ENCODE measurements at places on chromosomes 7 and 10.

- no peak for DNase-seq
Measured at GRCh38 chr7:63899691-63900393, 98.8 kb upstream of the ZNF722 start.

DNA sequence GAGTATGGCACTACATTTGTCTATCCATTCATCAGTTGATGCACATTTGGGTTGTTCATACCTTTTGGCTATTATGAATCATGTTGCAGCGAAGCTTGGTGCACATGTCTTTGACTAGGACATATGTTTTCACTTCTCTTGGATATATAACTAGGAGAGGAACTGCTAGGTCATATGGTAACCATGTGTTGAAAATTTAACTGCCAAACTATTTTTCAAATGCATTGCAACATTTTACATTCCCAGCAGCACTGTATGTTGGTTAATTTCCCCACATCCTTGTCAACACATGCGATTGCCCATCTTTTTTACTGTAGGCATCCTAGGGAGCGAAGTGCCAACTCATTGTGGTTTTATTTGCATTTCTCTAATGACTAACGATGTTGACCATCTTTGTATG lies 183.4 kb downstream of the PRKCQ start:
- peak; percentile 94 for DNase-seq

DNA sequence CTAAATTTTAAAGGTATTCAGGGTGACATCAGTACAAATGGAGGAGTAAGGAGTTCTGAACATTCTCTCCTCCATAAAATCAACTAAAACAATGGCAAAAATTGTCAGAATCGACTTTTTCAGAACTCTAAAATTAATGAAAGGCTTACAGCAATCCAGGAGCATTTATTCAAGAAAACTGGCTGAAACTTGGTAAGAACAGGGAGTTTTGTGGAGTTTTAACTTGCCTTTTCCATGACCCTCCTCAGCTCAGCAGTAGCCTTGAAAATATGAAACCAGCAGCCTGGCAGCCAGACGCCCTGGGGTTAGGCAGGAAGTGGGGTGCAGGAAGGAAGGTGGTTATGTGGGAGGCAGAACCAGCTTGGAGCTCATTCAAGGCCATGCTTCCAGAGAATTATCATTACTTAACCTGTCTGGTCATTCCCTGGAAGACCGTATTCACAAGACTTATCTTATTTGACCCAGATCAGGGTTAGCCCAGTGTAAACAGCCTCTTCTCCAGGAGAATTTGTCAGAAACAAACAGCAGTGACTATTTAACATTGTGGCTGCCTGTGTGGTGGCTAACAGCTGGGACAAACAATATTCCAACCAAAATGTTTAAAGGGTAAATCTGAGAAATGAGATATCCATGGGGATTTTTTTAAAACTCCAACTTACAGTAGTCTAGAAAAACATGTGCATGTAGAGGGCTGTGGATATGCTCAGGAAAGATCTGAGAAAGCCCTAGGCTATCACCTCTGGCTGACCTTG lies 75.7 kb upstream of the MACROH2A2 start:
- DNase-seq = no peak

GRCh38 chr10:123808286-123808685 lies 83.3 kb downstream of the CPXM2 start:
- no peak for DNase-seq

DNA sequence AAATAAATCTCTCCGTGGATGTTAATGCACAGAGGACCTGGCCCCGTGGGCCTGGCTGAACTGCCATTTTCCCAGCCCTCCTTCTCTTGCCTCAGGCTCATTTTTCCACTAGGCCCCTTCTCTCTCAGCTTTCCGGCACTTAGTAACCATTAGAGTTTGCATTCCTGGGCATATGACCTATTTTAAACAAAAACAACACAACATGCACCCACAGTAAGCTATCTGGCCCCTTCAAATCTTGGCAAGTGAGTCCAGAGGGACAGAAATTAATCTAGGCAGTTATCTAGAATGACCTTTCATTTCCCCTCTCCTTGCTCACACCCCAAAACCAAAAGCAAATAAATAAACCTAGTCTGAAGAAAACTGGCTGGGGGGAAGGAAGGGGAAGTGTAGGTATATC lies 11.7 kb downstream of the FBXW4 start:
- DNase-seq = no peak

DNA sequence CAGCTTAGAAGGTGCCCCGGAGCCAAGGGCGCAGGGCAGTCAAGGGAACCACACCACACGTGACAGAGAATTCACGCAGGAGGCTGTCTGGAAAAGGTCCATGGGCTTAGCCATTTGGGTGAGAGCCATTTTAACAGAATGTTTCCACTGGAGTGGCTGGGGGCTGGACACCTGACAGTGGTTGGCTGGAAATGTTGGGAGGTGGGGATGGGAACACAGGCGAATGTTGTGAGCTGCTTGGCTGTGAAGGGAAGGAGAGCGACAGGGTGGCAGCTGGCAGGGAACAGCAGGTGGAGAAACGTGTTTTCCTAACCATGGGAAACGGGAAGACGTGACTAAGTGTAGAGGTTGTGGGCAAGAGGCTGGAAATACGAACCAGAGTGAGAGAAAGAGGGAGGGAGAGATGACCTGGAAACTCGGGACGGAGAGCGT lies 100.5 kb upstream of the ZNF32 start:
- DNase-seq = no peak

GRCh38 chr7:41201021-41201420 lies 501.9 kb downstream of the INHBA start:
- no peak for DNase-seq

DNA sequence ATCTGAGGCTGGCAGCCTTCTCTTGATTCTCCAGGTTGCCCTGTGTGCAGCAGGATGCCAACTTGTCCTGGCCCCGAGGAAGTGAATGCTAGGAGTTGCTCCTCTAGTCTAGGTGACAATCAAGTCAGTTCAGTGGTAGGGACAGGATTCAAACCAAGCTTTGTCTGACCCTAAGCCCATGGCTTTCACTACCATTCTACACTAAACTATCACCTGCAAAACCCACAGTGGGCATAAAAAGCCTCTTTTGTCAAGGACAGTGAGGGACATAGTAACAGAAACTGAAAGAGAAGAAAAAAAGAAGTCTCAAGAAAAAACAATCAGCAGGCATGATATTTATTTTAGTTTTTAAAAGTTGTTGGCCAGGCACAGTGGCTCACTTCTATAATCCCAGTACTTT lies 33.5 kb downstream of the KCNMA1 start:
- no peak for DNase-seq

- no peak for DNase-seq
Measured at GRCh38 chr7:139034855-139035585, 822 bp downstream of the ZC3HAV1L start.

- no peak for DNase-seq
Measured at GRCh38 chr10:14244147-14244546, 86.6 kb downstream of the FRMD4A start.

- no peak for DNase-seq
Measured at GRCh38 chr10:69243817-69244216, 23.7 kb downstream of the HKDC1 start.

- DNase-seq = no peak
Measured at GRCh38 chr10:71575451-71575850, 144.1 kb downstream of the C10orf105 start.

DNA sequence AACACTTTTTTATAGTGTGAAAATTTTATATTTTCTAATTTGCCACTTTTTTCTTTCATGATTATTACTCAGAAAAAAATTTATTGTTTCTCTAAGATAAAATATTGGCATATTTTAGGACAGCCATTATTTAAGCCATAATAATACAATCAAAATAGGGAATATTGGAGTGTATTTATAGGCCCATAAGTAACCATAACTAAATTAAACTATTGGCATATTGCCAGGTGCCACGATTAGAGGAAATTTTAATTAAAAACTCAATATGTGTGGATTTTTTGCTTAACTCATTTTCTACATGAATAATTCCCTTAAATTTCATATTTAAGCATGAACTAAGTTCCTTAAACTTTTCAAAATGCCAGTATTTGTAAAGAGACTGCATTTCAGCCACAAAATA lies 587.8 kb downstream of the IPMK start:
- no peak for DNase-seq

GRCh38 chr10:132965411-132966057 lies 23.2 kb upstream of the CFAP46 start:
- no peak for DNase-seq

DNA sequence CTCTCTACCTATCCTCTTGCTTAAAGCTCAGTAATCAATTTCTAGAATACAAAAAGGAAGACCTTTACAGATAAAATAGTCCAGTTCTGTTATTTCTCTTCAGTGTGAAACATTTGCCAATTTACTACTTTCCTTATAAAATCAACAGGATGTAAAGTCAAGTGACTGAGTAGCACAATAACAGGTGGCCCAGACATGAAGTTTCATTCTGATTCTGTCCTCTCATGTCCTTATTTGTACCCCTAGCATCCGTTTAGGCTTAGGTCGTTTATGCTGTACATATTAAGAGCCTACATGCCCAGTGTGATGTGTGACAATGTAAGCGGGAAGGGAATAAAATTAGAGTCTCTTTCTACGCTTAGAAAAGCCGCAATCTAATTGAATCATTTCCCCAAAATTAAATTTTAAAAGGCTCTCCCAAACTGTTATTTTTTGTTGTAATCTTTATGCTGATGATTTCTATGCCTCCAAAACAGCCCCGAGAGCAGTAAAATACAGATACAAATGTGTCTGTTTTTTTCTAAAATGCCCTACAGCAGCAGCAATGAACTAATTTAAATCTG lies 29.1 kb downstream of the EPC1 start:
- DNase-seq = no peak

- no peak for DNase-seq
Measured at GRCh38 chr7:98250789-98251188, 1.2 kb downstream of the TECPR1 start.

DNA sequence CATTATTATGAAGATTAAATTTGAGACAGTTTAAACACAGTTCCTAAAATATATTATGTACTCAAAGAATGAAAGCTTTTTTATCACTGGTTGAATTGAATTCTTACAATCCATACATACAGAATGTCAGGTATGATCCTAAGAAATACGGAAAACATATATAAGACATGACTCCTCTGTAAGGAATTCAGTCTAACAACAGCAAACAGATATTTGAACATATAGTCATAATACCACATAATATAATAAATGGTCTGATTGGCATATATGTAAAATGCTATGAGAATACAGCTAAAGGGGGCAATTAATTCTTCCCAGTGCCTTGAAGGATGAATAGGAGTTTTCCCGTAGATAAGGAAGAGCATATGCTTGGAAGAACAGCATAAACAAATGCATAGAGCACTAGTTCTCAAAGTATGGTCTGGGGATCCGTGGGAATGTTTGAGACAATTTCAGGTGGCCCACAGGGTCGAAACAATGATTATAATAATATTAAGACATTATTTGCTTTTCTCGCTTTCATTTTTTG lies 10.6 kb upstream of the ARID5B start:
- no peak for DNase-seq

DNA sequence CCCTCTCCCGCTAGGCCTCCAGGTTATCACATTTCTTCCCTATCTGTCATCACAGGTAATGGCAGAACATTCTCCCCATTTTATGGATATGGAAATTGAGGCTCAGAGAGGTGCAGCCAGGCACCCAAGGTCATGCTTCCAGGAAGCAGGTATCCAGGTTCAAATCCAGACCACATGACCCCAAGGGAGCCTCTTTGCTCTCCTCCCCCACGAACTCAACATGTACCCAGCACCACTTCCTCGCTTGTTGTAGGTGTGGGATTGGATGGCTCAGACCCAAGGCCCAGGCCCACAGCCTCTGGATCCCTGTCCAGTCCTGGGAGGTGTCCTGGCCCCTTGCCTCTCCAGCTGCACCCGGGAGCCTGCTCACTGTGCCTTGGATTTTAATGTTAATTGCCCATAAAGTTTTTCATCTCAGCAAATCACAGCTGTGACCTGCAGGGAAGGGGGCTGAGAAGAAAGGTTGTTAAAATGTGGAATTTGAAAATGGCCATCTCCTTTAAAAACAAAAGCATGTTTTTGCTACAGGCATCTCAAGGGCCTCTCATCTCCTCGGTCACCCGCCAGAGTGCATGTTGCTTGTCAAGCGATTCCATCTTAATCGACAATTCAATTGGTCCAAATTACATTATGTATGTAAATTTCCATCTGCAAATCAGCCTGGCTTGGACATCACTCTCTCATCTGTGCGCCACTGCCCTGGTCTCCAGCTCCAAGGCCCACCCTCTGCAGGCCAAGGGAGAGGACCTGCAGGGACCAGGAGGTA lies 205.4 kb upstream of the ZMIZ1 start:
- DNase-seq = no peak
